ENCODE measurements at places on chromosomes 12 and 14.

- DNase-seq, result no peak
Measured at GRCh38 chr14:101090976-101091375, 187.5 kb upstream of the RTL1 start.

DNA sequence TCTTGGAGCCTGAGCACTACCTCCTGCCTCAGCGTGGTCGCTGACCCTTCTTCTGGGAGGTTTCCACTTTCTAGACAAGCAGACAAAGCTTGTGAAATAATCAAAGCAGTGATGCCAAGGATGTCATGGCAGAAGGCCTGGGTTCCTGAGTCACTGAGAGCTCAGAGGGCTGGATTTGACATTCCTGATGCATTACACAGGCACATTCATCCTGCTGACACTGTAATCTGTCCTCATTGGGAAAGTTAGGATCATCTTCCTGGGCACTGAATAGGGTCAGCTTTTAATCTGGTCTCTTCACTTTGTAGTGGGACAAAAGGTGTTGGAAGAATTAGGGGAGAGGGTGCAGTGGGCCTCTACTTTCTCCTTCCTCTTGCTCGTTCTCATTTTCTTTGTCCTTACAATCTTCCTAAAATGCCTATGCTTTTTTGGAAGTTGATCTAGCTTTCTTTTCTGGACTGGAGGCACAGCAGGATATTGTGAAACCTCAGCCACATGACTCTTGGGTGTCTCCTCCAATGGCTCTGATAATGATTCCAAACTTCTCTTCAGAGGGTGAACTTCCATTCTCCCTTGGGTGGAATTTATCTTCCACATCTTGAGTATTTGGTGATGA is 29.6 kb downstream of the EEA1 start:
- peak; percentile 98 for DNase-seq

GRCh38 chr14:88002421-88003075 is 2.4 kb upstream of the GPR65 start:
- no peak for DNase-seq

DNA sequence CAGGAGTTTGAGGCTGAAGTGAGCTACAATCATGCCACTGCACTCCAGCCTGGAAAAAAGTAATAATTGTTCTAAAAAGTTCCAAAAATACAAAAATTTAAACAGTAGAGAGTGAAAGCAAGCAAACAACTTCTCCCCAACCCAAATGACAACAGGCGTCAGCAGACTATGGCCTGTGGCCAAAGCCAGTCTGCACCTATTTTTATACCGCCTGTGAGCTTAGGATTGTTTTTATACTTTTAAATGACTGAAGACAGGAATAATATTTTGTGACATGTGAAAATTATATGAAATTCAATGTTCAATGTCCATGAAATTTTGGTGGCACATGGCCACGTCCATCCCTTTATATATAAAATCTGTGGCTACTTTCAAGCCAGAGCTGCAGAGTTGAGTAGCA is 48.2 kb upstream of the TMCC3 start:
- DNase-seq, result no peak

GRCh38 chr12:119381471-119382235 is 47.1 kb downstream of the CCDC60 start:
- DNase-seq, result no peak

GRCh38 chr14:88829188-88829587 is 4.7 kb downstream of the TTC8 start:
- no peak for DNase-seq

GRCh38 chr14:87133073-87133801 is 859.7 kb downstream of the GALC start:
- DNase-seq, result peak; percentile 90

DNA sequence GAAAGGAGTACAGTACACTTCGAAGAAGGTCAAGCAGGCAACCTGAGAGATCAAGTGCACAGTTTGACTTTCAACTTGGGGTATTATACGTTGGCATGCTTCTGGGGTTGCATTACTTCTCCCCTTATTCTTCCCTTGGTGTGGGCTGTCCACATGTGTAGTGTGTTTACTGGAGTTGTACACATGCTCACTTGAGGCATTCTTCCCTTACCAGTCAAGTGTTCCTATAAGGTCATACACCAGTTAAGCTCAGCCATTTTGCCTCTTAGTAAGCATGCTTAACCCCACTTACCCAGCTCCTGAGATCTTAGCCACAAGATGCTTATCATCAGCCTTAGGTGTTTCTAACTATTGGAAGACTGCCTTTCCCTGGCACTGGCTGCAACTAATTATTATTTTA is 63.8 kb downstream of the C12orf42 start:
- DNase-seq, result no peak

GRCh38 chr14:44910821-44911220 is 50.9 kb downstream of the KLHL28 start:
- DNase-seq, result no peak

- no peak for DNase-seq
Measured at GRCh38 chr12:70842942-70843341, 77.6 kb downstream of the PTPRR start.

GRCh38 chr14:92690171-92691011 is 58.0 kb downstream of the LGMN start:
- DNase-seq, result peak; percentile 61

- peak; percentile 93 for DNase-seq
Measured at GRCh38 chr12:67077617-67078016, 191.5 kb upstream of the CAND1 start.

- DNase-seq, result peak; percentile 89
Measured at GRCh38 chr12:32312049-32312670, 87.2 kb upstream of the FGD4 start.

GRCh38 chr12:124322271-124322998 is 27.5 kb downstream of the RFLNA start:
- no peak for DNase-seq

GRCh38 chr14:91899806-91900205 is 32.5 kb upstream of the TC2N start:
- no peak for DNase-seq

DNA sequence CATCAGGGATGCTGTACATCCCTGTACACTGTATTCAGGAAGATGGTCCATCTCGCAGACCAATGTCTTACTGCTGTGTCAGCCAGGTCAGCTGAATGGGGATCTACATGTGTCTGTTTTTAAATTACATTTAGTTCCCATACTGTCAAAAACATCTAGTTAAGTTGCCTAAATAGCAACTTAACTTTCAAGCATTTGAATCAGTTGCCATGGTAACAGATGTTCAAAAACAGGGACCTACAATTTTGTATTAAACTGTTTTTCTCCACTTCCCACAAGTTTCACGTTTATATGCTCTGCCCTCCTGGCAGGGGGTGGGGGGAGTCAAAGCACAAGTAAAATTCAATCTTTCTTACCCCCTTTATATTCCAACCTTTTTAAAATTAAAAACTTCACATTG is 38.3 kb downstream of the C12orf42 start:
- no peak for DNase-seq

- DNase-seq, result peak; percentile 92
Measured at GRCh38 chr12:28550757-28551704, 360.8 kb downstream of the CCDC91 start.

DNA sequence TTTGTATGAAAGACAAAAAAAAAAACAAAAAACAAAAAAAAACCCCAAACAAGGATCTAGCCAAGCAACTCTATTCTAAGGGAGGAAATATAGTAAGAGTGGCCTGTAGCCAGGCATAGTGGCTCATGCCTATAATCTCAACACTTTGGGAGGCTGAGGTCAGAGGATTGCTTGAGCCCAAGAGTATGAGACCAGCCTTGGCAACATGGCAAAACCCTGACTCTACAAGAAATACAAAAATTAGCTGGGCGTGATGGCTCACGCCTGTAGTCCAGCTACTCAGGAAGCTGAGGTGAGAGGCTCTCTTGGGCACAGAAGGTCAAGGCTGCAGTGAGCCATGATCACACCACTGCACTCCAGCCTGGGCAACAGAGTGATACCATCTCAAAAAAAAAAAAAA is 47.9 kb downstream of the TMEM117 start:
- DNase-seq, result no peak

DNA sequence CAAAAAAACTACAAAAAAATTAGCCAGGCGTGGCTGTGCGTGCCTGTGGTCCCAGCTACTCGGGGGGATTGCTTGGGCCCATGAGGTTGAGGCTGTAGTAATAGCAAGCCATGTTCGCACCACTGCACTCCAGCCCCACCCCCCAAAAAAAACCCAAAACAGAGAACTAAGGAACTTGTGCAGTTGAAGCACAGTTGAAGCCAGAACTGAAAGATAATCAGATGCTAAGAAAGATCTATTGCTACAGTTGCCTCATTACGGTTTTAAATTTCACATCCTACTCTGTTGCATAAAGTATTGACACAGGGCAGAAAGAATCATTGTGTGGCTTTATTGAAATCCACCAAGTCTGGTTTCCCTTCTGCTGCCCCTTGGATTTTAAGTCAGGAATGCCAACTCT is 3.8 kb downstream of the CS start:
- no peak for DNase-seq

All from renal cortical epithelial cell (primary cell).